NCI-H2227 treated with DMSO at 0.1 percent for 48 hours (cell line): ENCODE measurements at places on chromosomes 1 and 21.

GRCh38 chr1:10903821-10904220 is 107.4 kb upstream of the CASZ1 start:
- DNase-seq = no peak

DNA sequence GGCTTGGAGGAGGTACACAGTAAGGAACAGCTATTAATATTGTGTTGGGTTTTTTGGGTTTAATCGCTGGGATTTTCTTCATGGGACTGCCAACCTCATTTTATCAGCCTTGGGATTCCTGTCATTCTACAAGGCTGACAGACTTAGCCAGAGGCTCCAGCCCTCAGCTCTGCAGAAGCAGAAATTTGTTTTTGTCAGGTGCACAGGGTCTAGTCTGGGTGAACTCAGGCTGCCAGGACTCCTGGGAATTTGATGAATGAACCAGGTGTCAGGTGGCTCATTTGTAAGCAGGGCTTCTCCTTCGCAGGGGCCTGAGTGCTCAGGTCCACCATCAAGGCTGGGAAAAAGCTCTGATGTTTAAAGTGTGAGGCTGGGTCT is 11.5 kb upstream of the ZNF362 start:
- no peak for DNase-seq

GRCh38 chr1:115227346-115228082 is 110.5 kb downstream of the NGF start:
- no peak for DNase-seq

DNA sequence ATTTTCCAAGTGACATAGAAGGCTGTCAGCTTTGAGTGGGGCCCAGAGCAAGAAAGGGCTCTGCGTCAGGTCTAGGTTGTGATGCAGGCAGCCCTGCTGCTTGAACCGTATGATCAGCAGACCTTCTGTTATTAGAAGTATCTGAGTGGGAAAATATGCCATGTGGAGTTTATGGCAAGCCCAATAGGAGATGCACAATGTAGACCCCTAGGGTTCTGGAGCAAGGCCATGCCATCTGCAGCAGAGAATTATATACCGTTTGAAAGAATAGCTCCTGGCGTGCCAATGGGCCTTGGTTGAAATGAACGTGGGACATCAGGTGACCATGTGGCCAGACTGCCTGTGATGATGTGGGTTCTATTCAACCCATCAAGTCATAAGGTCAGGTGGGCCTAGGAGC is 44.1 kb upstream of the ZBTB18 start:
- DNase-seq = no peak

GRCh38 chr1:234562334-234562733 is 47.6 kb downstream of the IRF2BP2 start:
- DNase-seq = no peak

- no peak for DNase-seq
Observed at GRCh38 chr1:29417147-29417858, 181.0 kb downstream of the PTPRU start.

GRCh38 chr1:29179641-29180184 is 2.0 kb downstream of the SRSF4 start:
- no peak for DNase-seq

- DNase-seq = no peak
Observed at GRCh38 chr1:220572416-220572815, 44.5 kb downstream of the MARK1 start.

DNA sequence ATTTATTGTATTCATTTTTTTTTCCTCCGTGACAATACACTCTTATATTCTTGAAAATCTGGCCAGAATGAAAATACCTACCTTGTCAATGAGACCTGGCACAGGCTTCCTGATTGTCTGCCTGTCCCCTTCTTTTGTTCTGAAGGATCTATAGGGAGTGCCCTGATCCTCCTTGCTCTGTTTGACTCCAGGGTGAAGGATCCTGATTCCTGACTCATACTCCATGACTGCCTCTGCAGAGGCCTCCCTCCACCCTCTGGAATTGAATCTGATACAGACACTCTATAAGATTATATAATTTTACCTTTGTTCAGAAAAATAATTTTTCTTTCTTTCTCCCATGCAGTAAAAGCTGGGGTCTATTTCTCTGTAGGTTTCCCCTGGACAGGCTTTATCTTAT is 116.2 kb downstream of the HMCN1 start:
- no peak for DNase-seq

GRCh38 chr1:78304761-78305160 is 186.0 kb upstream of the PTGFR start:
- DNase-seq = no peak

DNA sequence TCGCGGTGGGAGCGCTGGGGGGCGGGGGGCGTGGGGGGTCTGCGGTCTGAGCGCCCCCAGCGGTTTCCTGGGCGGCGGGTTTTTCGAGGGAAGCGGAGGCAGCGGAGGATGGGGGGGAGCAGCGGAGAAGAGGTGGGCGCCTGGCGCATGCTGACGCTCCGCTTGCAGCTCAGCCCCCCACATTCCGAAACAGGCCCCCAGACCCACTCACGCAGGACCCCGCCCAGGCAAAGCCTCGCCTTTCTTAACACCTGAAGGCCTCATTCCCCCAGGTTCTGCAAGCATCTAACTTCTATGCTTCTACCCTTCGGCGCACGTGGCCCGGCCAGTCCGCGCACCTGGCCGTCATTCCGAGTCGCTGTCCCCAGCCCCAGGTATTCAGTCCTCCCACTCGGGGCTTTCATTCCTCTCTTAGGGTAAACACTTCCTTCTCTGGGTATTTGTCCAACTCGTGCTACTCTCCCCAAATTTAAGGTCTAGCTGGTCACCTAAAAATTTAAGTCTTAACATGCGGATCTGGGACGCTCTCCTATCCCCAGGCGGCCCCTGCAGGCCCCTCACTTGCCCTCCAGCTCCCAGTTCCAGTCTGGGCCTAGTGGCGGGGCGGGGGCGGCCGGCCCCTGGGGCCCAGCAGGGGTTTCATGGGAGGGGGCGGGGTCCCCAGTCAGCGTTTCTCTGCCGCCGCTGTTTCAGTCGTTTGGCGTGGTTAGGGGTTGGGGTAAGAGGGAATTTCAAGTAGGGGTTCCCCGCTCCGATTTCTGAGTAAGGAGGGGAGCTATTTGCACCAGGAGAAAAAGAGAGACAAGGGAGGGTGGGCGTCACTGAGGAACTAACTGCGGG is 2.8 kb upstream of the ZBTB7B start:
- peak; percentile 71 for DNase-seq

GRCh38 chr1:156948708-156949107 is 28.3 kb downstream of the LRRC71 start:
- no peak for DNase-seq

DNA sequence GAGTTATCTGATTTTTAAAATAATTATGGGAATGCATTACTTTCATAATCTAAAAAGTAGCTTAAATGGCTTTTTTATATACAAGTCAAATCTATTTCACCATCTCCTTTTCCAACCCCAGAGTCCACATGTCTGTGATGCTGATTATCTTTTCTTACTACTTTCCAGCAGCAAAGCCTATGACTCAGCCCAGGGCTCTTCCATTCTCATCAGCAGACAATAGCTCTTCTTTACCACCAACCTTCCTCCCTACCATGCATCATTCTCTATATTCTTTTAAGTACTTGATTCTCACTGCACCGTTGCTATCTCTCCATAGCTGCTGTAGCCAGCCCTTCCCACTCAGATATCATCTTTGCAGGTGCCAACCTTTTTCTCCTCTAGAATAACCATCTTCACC is 61.3 kb downstream of the OVGP1 start:
- no peak for DNase-seq

DNA sequence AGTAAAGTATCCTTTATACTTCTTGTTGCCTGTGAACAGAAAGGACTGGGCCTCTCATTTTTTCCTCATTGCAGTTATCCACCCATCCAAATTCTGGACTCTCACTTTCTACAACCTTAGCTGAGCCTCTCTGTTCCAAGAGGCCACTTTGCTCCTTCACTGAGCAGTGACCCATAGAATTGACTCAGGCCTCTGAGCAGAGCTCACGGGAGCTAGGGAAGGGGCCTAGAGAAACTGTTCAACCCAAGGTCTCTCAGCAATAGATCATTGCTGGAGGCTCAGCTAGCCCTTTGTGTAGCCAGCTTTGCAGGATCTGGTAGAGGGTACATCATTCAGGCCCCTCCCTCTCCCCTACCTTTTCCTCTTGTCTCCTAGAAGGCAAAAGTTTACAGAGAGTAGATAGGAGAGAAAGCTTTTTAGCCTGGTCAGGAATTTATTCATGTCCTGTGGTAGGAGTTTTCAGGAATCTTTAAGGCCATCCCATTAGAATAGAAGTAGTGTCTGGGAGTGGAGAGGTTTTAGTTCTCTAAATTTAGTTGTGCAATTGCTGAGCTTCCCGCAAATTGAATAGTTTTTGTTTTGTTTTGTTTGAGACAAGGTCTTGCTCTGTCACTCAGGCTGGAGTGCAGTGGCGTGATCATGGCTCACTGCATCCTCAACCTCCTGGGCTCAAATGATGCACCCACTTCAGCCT is 6.7 kb downstream of the INTS3 start:
- no peak for DNase-seq

DNA sequence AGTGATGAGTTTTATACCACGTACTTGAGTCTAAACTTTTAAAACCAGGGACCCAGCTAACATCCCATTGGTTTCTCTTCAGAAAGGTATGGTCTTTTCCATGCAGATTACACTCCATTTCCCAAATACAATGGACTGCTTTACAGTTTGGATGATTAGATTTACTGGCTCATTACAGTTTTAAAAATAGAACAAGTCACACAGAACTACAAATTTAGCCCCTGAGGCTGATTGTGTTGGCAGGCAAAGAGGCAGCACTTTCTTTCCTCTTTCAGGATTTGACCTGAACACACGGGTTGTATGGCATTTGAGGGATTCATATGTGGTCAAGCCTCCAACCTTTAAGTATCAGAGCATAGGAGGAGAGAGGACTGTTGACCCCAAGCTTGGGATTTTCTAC is 21.8 kb upstream of the VTCN1 start:
- DNase-seq = no peak

GRCh38 chr1:101992821-101993575 is 3.7 kb downstream of the OLFM3 start:
- no peak for DNase-seq

DNA sequence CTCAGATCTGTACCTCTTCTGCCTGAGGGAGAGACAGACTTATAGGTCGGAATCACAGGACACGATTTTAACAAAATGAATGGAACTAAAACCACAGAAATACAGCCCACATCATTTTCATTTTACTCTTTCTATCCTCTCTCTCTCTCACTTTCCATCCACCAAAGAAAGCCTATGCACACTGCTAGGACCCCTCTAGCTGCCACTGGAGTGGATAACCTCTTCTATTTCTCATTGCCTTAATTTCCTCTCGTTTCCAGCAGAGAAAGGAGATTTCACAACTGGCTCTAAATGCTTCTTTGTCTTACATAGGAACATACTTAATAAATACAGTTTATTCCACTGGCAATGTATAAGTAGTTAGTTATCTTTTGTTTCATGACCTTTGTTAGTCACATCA is 867.8 kb upstream of the ADGRL4 start:
- no peak for DNase-seq

DNA sequence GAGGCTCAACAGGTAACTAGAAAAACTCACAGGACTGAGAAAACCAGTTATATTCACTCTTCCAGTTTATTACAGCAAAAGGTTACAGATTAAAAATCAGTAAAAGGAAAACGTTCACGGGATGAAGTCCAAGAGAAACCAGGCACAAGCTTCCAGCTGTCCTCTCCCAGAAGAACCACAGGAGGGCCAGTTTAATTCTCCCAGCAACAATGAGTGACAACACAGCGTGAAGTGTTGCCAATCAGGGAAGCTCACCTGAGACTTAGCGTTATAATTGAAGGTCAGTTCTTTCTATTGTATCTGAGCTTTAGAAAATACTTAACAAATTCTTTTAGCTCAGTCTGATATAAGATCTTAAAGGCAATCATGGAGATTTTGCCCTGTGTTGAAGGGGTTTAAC is 65.2 kb upstream of the TNR start:
- no peak for DNase-seq

DNA sequence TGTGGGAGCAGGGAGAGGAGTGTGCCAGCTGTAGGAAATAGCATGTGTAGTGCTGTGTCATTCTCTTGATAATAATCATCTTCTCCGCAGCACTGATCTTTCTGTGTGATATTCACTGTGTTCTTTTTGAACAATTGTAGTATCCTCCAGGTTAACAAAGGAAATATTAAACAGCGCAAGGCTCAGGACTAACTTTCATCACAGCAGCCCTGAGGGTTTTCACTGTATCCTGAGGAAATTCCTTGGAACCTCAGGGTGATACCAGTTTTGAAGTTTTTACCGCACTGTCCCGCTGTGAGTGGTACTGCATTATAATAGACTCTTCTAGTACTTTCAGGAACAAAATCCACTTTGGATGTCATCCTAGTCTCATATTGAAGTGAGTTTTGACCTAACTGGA is 228.4 kb upstream of the COA6 start:
- no peak for DNase-seq

- DNase-seq = no peak
Observed at GRCh38 chr1:81582467-81582986, 218.2 kb upstream of the ADGRL2 start.

DNA sequence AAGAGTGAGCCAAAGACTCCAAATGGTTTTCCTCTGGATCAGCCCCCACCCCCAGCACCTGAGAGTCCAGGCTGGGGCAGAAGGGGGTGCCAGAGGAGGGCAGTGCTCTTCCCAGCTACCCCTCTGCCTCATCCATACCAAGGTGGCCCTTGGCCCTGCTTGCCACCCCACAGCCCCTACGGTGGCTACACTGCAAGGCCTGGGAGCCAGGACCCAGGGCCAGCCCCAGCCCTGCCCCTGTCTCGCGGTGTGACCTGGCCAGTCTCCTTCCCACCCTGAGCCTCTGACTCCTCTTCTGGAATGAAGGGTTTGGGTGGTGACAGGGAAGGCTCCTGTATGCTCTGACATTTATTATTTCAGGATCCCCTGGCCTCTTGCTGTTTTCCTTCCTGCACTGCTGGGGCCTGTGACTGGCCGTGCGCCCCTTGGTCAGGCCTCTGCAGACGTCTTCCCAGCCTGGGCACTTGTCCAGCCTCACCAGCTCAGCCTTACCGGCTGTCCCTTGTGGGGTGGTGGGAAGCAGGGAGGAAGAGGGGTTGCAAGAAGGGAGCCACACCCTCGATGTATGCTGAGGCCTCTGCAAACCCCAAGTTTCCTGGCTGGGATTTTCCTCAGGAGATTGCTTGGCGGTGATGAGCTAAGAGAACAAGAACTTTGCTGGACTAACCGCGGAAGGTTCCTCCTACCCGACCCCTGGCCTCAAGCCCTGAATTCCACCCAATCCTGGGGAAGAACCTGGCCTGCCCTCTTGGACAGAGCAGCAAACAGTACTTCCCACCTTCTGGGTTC is 13.5 kb downstream of the ASAP3 start:
- DNase-seq = no peak

DNA sequence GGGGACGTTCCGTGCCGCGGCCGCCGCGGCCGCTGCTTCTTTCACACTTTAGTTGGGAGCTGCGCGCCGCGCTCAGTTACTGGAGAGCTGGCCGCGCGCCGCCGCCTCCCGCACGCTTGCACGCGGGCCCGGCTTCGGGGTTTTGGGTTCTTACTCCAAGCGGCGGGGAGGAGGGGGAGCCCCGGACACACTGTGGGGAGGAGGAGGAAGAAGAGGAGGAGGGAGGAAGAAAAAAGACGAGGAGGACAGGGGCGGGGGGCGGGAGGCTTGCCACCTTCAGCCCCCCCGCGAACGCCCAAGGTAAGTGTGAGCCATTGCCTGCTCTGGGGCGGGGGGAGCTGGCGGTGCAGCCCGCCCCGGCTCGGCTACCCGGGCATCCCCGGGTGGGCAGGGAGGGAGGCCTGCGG is 243 bp downstream of the C1orf21 start:
- no peak for DNase-seq

GRCh38 chr1:175872588-175872987 is 129.2 kb upstream of the TNR start:
- no peak for DNase-seq

- no peak for DNase-seq
Observed at GRCh38 chr1:29749024-29749945, 513.0 kb downstream of the PTPRU start.
